ENCODE measurements at places on chromosomes 11 and 22.
A peak's percentile ranks its signal among the peaks of the same experiment; 100 is the strongest.

GRCh38 chr22:46366327-46366731 is 30.8 kb downstream of the TRMU start:
- no peak for DNase-seq

DNA sequence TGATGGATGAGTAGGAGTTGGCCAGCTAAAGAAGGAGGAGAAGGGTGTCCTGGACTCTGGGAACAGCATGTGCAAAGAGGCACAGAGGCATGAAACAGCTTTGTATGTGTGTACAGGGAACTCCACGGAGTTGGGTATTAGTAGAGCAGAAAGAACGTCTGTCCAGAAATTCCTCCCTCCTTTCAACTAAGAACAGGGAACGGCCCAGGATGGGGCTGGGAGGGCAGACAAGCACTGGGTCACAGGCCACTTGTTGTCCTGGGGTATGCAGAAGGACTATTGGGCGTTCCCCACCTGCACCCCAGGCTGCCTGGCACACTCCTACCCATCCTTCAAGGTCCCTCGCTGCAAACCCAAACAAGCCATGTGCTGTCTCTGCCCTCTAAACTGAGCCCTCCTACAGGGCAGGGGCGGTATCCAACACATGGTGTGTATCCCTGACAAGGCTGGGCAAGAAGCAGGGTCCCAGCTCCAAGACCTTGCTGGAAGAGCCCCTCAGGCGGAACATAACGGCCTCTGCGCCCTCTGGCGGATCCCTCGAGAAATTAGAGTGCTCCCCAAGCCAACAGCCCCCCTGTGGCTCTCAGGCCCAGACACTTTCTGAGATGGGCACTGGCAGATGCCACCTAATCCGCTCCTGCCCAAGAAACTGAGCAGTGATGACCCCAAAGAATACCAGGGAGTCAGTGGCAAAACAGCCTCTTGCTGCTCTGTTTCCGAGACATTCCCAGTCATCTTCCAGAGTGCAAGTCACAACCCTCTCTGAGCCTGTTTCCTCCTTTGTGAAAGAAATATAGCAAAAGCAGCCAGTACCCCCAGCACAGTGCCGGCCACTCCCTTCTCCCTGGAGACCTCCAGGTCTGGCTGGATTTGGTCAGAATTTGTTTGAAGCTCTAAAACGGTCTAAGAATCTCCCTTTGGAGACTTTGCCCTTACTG is 1.6 kb upstream of the ELFN2 start:
- peak; percentile 61 for DNase-seq

- no peak for DNase-seq
These were observed 5.4 kb upstream of the MTMR3 start for GRCh38 chr22:29877620-29878019.

DNA sequence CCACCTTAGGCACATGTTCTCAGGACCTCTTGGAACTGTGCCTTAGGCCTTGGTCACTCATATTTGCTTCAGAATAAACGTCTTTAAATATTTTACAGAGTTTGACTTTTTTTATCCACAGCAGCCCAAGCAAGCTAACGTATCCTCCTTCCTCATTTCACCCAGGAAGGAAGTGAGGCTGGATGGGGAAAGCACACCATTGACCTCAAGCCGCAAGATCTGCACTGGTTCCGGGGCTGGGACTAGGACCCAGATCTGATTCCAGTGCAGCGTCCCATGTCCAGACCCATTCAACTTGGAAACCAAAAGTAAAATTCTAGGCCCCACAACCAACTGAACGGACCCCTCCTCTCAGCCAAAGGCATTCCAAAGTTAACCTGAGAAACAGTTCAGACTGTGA is 2.4 kb upstream of the LGALS12 start:
- no peak for DNase-seq

All from K562 (cell line).